NCI-H2107 (cell line): ENCODE measurements at places on chromosomes 4 and X.

DNA sequence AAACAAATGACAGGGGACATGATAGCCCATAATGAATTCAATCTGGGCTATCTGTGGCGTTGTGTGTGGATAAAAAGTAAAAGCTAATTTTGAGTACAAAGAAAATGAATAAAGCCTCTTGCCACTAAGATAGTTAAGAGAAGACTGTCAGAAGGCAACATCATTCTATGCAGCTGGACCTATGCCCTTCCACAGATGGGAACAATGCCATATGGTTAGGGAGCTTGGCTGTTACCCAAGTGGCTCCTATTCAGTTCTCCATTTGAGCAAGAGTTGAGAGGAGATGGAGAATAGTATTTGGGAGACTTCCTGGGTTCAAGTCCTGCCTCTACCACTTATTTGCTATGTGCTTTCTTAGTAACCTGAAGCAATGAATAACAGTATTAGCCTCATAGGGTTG lies 107.7 kb downstream of the ANXA3 start:
- no peak for DNase-seq

GRCh38 chr4:114606245-114606644 lies 7.6 kb downstream of the UGT8 start:
- no peak for DNase-seq

DNA sequence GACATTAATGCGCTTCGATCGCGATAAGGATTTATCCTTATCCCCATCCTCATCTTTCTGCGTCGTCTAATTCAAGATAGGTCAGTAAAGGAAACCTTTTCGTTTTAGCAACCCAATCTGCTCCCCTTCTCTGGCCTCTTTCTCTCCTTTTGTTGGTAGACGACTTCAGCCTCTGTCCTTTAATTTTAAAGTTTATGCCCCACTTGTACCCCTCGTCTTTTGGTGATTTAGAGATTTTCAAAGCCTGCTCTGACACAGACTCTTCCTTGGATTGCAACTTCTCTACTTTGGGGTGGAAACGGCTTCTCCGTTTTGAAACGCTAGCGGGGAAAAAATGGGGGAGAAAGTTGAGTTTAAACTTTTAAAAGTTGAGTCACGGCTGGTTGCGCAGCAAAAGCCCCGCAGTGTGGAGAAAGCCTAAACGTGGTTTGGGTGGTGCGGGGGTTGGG lies 528 bp upstream of the FGF2 start:
- no peak for DNase-seq

DNA sequence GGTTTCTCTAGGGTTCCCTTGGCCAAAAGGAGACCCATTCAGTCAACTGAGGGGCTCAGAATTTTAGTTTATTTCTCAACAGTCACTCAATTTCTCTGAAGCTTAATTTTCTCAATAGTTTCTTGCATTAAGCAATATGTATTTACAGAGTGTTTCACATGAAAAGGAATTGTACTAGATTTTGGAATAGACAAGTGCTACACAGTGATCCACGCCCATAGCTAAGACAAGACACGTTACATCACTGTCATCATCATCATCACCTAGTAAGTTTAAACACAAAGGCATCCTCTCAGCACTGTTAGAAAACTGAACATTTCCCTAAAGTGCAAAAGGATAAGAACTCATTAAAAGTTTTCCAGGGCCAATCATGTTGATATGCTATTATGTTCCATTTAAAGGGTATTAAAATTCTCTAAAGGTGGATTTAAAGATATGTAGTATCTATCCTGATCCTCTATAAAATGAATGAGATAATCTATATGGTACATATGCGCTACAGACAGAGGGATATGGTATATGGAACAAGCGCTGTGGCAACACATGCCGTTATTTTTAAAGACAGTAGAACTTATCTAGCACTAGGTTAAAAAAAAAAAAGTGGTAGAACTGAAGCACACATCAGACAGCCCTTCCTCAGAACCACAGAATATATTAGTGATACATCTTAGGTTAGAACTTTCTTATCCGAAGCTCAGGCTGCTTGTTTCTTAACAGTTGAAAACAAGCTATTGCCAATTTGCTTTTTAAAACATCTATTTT lies 12.1 kb downstream of the PPA2 start:
- no peak for DNase-seq

DNA sequence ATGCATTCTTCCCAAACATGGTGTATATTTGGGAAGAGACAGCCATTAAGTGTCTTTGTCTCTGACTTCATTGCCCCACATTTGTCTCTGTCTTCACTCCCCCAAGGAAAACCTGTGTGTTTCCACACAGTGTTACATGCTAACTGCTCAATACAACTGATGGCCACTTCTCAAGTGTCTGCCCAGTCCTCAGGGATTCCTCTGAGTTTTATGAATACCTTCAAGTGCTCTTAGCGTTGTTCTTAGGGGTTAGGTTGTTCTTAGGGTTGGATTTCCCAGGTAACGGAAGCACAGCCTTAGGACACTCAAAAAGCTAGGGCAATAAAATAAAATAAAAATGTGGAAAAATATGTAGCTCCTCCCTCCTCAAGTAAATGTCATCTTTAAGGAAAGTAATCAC lies 64.7 kb upstream of the PLAC8 start:
- DNase-seq, result no peak

DNA sequence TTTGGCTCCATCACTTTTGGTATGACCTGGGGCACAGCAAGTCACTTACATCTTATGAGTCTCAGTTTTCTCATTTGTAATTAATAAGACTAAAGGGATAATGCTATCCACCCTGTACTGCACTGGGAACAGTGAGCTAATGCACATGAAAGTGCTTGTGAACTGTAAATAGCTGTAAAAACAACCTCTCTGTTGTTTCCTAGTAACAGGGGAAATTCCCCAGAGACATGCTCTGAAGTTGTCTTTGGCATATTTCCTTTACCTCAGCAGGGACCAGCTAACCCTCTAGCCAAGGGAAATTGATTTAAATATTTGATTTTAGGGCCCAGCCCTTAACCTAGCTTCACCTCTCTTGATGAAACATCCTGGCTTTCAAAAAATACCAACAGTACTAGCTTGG lies 6.1 kb upstream of the CYSLTR1 start:
- no peak for DNase-seq
